ENCODE measurements at places on chromosomes 6 and 20.

- DNase-seq = no peak
Observed at GRCh38 chr6:119446609-119447008, 97.0 kb upstream of the MAN1A1 start.

DNA sequence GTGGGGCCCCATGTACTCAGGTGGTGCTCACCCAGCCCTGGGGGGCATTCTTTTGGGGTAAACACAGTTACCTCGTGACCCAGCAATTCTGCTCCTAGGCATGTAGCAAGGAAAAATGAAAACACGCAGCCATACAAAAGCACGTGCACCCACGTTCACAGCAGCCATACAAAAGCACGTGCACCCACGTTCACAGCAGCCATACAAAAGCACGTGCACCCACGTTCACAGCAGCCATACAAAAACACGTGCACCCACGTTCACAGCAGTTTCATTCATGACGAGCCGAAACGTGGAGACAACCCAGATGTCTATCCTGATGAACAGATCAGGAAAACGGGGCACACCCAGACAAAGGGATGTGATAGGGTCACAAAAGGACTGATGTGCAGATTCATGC lies 57.1 kb downstream of the YTHDF1 start:
- no peak for DNase-seq

- no peak for DNase-seq
Observed at GRCh38 chr6:142167071-142167470, 20.0 kb downstream of the VTA1 start.

GRCh38 chr20:48794360-48794759 lies 33.4 kb downstream of the PREX1 start:
- DNase-seq = no peak

- no peak for DNase-seq
Observed at GRCh38 chr6:7911345-7911725, 747 bp upstream of the TXNDC5 start.

GRCh38 chr6:148451690-148452089 lies 109.1 kb downstream of the SASH1 start:
- no peak for DNase-seq

DNA sequence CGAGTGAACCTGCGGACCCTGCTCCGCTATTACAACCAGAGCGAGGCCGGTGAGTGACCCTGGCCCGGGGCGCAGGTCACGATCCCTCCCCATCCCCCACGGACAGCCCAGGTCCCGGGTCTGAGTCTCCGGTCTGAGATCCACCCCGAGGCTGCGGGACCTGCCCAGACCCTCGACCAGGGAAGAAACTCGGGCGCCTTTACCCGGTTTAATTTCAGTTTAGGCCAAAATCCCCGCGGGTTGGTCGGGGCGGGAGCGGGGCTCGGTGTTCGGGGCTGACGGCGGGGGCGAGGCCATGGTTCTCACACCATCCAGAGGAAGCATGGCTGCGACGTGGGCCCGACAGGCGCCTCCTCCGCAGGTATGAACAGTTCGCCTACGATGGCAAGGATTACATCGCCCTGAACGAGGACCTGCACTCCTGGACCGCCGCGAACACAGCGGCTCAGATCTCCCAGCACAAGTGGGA lies 46.9 kb upstream of the TRIM26 start:
- no peak for DNase-seq

Measured in brain pericyte (primary cell).